Breast epithelium (tissue), 4 donors: ENCODE measurements at places on chromosomes 4 and X.

- DNase-seq: no peak
These were observed 118.0 kb downstream of the SHISA3 start for GRCh38 chr4:42515156-42515884.

GRCh38 chrX:116427978-116428377 is 8.4 kb upstream of the SLC6A14 start:
- DNase-seq: no peak

GRCh38 chrX:149682956-149683947 is 28.6 kb upstream of the MAGEA11 start:
- no peak for DNase-seq

GRCh38 chr4:107577743-107578142 is 142.3 kb downstream of the PAPSS1 start:
- DNase-seq: no peak

GRCh38 chr4:113674733-113675132 is 86.8 kb downstream of the CAMK2D start:
- no peak for DNase-seq

GRCh38 chr4:39975488-39976089 is 2.1 kb downstream of the PDS5A start:
- no peak for DNase-seq
